Glomerular endothelial cell (primary cell): ENCODE measurements at places on chromosomes 12 and 14.

DNA sequence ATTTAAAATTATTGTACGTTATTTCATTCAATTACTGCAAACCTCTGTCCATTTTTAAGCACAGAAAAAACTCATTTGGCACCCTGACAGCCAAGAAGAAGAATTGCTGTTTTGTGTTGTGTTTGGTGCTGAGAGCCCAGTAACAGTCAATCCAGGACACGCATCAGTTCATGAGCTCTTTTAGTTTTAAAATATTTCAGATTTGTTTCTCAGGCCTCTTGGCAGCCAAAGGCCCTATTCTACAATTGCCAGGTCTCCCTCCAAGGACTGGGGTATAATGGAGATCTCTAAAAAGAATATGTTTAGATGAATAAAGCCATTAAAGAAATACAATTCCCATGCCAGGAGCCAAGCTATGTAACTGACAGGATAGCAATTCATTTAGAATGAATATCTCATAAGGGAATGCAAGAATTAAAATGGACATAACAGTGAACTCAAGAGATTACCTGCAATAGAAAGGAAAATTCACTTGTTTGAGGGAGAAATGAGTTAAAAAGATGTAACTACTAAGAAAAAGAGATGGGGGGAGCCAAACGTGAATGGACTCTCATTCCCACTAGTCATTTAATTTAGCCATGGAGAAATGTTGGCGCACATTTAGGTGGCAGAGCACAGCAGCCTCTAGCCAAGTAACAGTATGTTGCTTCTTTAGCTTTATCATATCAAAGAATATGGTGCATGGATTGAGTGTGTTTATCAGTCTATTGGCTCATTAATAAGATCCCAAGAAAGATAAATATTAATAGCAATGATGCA is 140.6 kb upstream of the PELI2 start:
- DNase-seq = no peak

DNA sequence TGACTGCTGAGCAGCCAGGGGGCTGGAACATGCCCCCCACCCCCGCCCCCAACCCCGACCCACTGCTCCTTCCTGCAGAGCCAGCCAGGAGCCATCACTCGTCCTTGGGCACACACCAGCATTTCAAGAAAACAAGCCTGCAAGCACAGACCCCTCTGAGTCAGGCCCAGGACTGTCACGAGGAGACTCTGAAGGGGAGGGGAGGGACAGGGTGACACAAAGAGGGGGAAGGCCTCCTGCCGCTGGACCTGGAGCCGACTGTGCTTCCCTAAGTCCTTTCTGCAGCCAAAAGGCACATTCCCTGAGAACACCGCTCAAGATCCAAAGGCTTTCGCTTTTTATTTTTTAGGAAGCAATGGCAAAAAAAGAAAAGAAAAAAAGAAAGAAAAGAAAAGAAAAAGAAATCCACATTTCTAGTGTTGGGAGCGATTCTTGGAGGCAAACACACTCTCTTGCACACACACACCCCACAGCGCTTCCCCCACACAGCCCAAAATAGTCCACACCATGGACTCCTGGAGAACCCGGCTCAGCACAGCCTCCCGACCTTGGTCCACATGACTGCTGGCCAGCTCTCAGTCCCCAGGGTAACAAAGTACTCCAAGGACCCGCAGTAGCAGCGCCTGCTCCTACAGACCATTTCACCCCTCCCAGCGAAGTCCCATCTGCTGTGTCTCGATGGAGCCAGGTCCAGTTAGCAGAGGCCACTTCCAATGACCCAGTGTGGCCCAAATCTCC is 101.7 kb downstream of the DPF3 start:
- DNase-seq = no peak

DNA sequence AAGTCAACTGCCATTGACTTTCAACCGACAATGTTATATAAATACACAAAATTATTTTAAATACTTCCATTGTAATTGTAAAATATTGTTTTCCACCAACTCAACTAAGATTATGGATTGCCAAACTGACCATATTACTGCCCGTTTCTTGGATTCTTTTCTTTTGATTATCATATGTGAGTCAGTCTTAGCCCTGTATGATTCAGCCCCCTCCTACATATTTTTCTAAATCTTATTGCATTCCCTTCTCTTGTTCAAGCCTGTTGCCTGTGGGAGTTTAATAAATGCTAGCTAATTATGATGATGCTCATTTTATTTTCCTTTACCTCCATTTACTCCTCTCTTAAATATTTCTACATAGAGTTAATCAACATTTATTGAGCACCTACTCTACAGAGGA is 6.8 kb downstream of the RASSF9 start:
- no peak for DNase-seq

DNA sequence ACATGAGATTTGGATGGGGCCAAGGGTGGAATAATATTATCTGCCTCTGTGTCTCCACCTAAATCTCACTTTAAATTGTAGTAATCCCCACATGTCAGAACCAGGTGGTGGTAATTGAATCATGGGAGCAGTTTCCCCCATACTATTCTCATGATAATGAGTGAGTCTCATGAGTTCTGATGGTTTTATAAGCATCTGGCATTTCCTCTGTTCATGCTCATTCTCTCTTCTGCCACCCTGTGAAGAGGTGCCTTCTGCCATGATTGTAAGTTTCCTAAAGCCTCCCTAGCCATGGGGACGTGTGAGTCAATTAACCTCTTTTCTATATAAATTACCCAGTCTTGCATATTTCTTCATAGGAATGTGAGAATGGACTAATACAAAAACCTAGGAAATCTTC is 29.9 kb downstream of the TSPAN19 start:
- DNase-seq = no peak

DNA sequence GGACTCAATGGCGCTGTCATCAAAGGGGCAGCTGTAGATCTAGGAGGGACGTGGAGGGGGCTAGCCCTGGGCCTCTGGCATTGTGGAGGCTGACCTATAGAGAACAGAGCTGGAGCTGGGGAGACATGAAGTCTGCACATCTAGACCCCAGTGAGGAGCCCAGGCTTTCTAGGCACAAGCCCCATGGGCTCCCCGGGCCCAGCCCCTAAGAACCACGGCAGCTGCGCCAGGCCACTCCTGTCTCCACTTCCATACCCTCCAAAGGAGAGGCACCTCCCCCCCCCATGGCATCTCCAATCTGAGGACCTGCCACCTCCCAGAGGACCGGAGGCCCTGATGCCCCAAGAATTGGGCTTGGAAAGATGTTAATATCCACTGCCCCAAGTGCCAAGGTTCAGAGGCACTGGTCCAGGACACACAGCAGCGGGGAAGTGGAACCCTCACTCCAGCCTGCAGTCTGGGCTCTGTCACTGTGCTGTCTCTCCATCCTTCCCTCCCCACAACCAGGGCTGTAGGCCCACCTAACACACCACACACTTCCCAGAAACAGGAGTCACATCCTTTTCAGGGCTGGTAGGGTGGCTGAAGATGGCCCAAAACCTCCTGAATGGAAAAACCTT is 4.5 kb downstream of the ANKRD9 start:
- DNase-seq = no peak

DNA sequence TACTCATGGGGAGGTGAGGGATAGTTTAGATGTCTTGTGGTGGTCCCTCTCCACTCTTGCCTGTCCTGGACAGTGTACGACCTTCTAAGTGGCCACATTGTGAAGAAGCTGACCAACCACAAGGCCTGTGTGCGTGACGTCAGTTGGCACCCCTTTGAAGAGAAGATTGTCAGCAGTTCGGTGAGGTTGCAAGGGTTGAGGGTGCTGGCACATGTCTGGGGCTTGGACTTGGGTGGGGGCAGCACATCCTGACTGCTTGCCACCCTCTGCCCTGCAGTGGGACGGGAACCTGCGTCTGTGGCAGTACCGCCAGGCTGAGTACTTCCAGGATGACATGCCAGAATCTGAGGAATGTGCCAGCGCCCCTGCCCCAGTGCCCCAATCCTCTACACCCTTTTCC is 7.6 kb upstream of the FITM1 start:
- no peak for DNase-seq

DNA sequence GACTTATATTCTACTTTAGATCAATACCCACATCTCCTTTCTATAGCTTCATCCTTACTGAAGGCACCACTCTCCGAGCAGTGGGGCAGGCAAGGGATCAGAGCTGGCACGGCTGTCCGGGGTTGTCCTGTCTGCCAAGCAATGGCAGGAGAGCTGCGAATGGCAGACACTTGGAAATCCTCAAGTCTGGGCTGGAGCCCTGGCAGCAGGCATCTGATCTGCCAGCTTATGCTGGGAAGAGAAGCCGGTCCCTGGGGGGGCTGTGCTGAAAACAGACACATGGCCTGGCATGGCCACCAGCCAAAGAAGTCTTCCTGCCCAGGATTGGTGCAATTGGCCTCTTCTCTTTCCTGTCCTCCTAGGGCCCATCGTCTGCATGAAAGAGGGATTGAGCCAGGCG is 280.2 kb upstream of the PWP1 start:
- no peak for DNase-seq

GRCh38 chr14:56886471-56887062 is 76.3 kb upstream of the OTX2 start:
- DNase-seq = no peak

DNA sequence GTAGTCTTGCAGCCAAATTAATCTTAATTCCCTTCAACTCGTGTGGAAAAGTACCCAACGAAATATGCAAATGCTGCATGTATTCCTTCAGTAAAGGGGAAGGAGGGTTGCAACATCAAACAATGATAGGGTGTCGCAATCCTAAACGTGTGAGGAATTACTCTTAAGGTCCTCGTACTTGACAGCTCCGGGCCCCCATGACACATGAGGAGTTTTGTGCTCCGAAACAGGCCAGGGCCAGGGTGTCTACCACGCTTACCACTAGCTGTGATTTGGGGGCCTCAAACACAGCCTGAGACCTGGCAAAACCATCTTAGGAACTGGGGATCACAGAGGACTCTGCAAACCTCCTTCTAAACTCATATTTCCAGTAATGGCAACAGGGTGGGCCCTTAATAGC is 20.4 kb downstream of the FOS start:
- no peak for DNase-seq

GRCh38 chr12:24584032-24584675 is 364.7 kb downstream of the BCAT1 start:
- no peak for DNase-seq

GRCh38 chr14:67749341-67750084 is 47.8 kb downstream of the RDH12 start:
- DNase-seq = no peak

GRCh38 chr14:89486505-89486904 is 69.5 kb upstream of the FOXN3 start:
- DNase-seq = no peak

DNA sequence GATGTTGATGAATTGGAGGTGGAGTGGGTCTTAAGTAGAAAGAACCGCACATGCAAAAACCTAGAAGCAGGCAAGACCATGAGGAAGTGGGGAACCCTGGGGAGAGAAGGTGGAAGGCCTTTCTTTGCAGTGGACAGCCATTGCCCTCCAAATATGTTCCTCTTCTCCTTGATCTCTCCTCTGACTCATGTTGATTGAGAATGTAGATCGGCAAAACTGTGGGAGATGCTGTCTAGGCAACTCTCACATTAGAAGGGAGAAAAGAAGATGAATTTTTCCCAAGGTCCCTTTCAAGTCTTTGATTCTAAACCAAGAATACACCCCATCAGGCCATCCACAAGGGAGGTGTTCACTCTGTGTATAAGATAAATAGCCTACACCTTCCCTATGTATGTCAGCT is 257.5 kb downstream of the MSRB3 start:
- DNase-seq = no peak

GRCh38 chr12:108548954-108549521 is 11.9 kb downstream of the SART3 start:
- no peak for DNase-seq

- no peak for DNase-seq
Observed at GRCh38 chr12:118368821-118369220, 3.9 kb downstream of the TAOK3 start.

GRCh38 chr12:41202051-41202450 is 13.9 kb downstream of the PDZRN4 start:
- no peak for DNase-seq

DNA sequence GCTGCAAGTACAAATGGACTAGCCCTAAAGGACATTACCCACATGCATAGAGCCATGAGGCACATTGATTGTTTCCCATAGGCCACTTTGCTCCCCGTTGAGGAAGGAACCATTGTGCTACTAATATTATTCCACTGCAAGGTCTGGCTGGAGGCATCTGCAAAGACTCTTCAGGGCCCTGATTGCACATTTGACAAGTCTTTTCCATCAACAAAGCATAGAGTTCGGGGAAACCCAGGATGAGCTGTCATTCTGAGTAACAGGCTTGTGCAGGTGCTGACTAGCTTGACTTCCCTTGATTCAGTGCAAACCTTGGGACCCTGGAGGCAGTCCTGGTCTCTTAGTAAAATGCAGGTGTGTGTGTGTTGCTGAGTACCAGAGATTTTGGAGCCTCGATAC is 73.8 kb downstream of the SUSD6 start:
- DNase-seq = no peak

DNA sequence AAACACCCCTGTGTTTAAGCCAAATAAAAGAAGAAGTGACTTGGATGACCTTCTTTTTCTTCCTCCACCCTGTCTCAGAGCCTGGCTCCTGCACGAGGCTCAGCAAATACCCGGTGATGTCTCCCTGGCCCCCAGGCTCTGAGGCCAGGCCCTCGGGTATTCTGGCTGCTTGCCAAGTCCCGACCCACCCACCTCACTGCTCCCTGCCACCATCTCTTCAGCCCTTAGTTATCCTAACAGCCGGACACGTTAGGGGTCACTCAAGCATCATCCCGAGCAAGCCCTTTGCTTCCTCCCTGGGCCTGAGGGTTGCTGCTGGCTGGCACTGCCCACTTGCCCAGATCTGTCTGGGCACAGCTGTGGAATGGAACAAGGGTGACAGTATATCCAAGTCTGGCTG is 7.2 kb downstream of the RPS6KL1 start:
- DNase-seq = no peak

DNA sequence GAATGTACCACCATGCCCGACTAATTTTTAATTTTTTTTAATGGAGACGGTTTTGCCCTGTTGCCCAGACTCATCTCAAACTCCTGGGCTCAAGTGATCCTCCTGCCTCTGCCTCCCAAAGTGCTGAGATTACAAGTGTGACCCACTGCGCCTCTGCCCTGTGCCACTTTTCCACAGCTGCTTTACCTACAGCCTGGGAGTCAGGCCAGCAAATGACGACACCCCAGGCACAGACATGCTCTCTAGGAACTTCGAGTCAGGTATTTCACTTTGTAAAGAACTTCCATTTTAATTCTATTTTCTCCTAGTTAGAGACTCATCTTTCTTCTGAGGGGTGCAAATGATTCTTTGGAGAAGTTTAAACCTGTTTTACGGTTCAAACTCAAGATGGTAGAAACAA is 89.0 kb downstream of the ETV6 start:
- DNase-seq = no peak

DNA sequence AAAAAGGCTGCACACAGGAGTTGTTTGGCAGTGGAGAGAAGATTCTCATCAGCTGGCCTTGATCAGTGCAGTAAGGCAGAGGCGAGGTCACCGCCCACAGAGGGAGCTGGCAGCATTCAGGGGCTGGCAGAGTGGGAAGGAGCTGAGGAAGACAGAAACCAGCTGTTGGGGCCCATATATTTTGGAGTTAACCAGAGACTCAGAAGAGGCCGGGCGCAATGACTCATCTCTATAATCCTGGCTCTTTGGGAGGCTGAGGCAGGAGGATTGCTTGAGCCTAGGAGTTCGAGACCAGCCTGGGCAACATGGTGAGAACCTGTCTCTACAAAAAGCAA is 17.7 kb downstream of the SMCO2 start:
- no peak for DNase-seq
